ENCODE measurements at places on chromosomes 16 and 17.

- peak; percentile 83 for DNase-seq
Measured at GRCh38 chr16:89201439-89202377, 1.4 kb upstream of the SLC22A31 start.

- no peak for DNase-seq
Measured at GRCh38 chr17:76510831-76511244, 9.6 kb upstream of the RHBDF2 start.

- no peak for DNase-seq
Measured at GRCh38 chr16:71880176-71880575, 3.8 kb downstream of the ZNF821 start.

DNA sequence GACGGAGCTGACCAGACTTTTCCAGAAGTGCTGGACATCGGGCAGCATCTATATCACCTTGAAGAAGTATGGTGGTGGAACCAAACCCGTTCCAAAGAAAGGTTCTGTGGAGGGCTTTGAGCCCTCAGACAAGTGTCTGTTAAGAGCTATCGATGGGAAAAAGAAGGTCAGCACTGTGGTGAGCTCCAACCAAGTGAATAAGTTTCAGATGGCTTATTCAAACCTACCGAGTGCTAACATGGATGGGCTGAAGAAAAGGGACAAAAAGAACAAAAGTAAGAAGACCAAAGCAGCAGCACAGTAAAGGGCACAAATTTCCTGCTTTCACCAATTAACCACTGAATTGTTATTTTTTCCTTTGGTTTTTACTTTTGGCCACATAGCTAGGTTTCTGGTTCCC lies 6.9 kb downstream of the KAT7 start:
- peak; percentile 22 for DNase-seq
